ENCODE measurements at places on chromosomes 1 and 21. TPM values are rescaled to one million over a fixed set of nuclear protein-coding genes. Genes with fewer than 3 reads are reported as not detected.

DNA sequence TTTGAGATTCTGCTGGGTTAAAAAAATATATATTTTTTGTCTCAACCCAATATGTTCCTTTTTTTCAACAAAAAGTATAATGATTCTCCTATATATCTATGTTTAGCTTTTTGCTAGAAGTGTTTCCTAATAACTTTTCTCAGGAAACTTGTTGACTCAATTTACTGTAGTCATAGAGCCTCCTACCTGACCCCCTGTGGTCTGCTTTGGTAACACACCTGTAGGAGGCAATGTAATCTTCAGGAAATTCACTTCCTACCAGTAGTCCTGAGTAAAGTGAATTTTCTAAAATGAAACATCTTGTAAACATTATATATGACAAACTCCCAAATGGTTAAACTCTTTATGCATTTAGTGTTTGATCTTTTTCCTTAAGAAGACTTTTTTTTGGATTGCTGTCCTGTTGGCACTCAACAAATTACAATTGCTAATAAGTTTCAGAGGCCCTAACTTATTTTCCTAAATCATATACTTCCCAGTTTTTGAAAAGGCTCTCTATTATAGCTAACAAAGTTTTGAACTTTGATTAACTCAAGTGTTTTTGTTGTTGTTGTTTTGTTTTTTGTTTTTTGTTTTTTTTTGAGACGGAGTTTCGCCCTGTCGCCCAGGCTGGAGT, 118.3 kb downstream of the OLFML2B start:
- no peak overlapping the region for H3K4me3 ChIP-seq
- H3K27me3 ChIP-seq, result no peaks in the 10 kb centered on the region
- peak; percentile 51 for DNase-seq
- H3K4me1 ChIP-seq, result peaks cover 13% of the 10 kb centered on the region

KIAA1614 gene
- 12.7 TPM for total RNA-seq

GPR37L1 gene
- not detected for total RNA-seq

DNA sequence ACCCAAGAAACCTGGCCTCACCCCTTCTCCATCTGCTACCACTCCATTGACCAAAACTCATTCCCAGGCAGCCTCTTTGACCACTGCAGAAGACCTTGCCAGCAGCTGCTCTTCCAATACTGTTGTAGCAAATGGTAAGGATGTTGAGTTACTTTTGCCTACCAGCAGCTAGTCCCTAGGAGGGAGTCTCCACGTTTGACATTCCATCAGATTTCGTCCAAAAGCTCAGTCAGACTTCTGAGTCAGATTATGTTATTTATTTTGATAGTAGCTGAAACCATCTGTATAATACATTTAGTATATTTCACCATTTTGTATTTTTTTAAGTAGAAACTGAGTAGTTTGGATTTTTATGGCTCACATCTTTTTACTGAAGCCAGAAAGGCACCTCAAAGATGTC, 51.5 kb upstream of the WNT2B start:
- peaks cover 39% of the 10 kb centered on the region for H3K36me3 ChIP-seq
- peaks cover 35% of the 10 kb centered on the region for H3K4me1 ChIP-seq
- no peak overlapping the region for H3K4me3 ChIP-seq
- no peak for DNase-seq
- H3K27ac ChIP-seq, result peak overlapping the region; percentile 64

ARMH1 gene
- total RNA-seq, result 3.2 TPM

- no peaks in the 10 kb centered on the region for H3K4me1 ChIP-seq
- H3K27me3 ChIP-seq, result no peaks in the 10 kb centered on the region
- DNase-seq, result no peak
- no peak overlapping the region for H3K4me3 ChIP-seq
- no peaks in the 10 kb centered on the region for H3K36me3 ChIP-seq
- no peak overlapping the region for H3K27ac ChIP-seq
These were observed 7.4 kb upstream of the CAMTA1 start for GRCh38 chr1:6777813-6778212.

PLA2G2F gene
- not detected for total RNA-seq

DNA sequence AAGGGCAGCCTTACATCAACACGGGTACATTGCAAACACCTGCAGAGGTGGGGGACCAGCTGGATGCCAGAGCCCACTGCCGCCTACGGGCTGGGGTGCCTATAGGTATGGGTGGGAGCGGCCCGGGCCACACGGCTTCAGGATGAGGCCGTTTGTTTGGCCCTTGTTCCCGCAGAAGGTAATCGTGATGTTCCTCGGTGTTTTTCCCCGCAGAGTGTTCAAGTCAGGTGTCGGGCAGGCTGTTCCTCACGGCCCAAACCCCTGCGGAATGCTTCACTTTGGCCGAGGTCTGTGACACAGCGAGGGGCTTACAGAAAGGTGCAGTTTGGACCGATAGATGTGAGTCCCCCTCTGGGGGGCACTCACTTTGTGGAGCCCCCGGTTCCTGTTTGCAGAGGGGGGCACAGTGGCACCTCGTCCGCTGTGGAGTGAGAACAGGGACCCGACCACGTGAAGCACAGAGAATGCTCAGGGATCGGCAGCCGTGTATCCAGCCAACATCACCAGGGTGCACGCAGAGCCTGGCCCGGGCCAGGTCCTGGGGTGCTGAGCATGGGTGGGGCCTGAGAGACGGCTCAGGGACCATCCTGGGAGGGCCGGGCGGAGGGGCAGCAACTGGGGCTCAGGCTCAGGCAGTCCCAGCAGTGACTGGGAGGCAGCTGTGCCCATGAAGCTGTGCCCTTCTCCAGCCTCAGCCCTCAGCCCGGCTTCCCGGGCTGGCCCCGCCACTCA, 453 bp upstream of the TTLL10 start:
- H3K27ac ChIP-seq, result no peak overlapping the region
- no peak overlapping the region for H3K4me3 ChIP-seq
- no peaks in the 10 kb centered on the region for H3K36me3 ChIP-seq

GRCh38 chr1:210315529-210315928, 13.2 kb upstream of the HHAT start:
- H3K4me3 ChIP-seq, result no peak overlapping the region
- peaks cover 10% of the 10 kb centered on the region for H3K4me1 ChIP-seq
- peaks cover 6% of the 10 kb centered on the region for H3K27me3 ChIP-seq

DNA sequence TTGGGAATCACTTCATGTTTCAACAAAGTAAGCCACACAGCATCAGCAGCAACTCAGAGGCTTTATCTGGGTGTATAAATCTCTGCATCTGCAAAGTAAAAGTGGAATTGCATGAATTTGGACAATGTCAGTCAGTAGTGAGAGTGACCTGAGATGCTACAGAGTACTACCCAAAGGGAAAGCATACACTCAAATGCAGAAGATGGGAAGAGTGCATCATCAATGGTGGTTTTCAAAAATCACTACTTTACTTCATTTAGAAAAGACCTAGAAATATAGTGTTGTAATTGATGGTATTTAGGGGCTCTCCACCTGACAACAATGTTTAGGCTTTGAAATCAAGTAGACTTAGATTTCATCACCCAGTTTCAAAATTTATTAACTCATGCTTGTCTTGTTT, 24.5 kb upstream of the PKN2 start:
- peaks cover 4% of the 10 kb centered on the region for H3K4me1 ChIP-seq
- H3K27me3 ChIP-seq, result no peaks in the 10 kb centered on the region
- no peak overlapping the region for H3K27ac ChIP-seq

DNA sequence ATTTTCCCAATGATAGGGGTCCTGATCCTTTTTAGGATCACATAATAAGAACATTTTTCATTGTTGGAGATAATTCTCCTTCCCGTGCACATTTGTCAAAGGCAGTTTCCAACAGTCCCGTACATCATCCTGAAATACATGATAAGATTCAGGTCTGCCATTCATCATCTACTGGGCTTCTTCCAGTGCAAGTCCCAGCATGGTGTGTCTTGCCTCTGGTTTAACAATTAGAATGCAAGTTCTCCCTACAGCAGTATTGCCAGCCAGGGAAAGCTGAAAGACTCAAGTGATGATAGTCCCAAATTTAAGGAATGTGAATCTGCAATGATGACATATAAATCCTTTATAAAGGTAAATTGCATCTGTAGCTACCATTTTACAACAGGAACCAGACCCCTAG, 146.2 kb downstream of the DAB1 start:
- DNase-seq, result no peak
- H3K4me1 ChIP-seq, result no peaks in the 10 kb centered on the region
- no peak overlapping the region for H3K4me3 ChIP-seq
- H3K36me3 ChIP-seq, result no peaks in the 10 kb centered on the region

AXDND1 gene
- total RNA-seq, result under 0.01 TPM

GRCh38 chr1:178142806-178143205, 48.9 kb downstream of the RASAL2 start:
- no peaks in the 10 kb centered on the region for H3K36me3 ChIP-seq
- peaks cover 33% of the 10 kb centered on the region for H3K4me1 ChIP-seq
- H3K27ac ChIP-seq, result no peak overlapping the region
- no peak overlapping the region for H3K4me3 ChIP-seq
- H3K27me3 ChIP-seq, result no peaks in the 10 kb centered on the region

- H3K36me3 ChIP-seq, result peaks cover 9% of the 10 kb centered on the region
- DNase-seq, result no peak
- H3K27ac ChIP-seq, result no peak overlapping the region
These were observed 93.2 kb downstream of the PRDM2 start for GRCh38 chr1:13793088-13793730.

DNA sequence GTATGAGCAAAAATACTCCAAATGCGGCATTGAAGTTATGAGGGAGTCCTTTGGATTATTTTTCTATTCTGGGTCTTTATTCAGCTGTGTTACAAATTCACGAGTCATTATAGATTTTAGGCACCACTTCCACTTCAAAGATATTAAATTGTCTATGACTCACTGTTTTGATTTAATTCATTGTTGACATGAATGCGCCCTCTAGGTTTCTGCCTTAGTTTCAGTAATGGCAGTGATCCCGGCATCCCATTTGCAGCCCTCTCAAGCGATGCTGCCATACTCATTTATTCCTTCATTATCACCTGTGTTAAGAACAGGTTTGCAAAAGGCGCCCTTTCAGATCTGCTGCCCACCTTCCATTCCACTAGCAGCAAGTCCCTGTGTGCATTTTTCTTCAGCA, 14.0 kb downstream of the RSPO1 start:
- no peak overlapping the region for H3K27ac ChIP-seq
- no peak for DNase-seq
- H3K36me3 ChIP-seq, result no peaks in the 10 kb centered on the region
- H3K4me1 ChIP-seq, result no peaks in the 10 kb centered on the region

DNA sequence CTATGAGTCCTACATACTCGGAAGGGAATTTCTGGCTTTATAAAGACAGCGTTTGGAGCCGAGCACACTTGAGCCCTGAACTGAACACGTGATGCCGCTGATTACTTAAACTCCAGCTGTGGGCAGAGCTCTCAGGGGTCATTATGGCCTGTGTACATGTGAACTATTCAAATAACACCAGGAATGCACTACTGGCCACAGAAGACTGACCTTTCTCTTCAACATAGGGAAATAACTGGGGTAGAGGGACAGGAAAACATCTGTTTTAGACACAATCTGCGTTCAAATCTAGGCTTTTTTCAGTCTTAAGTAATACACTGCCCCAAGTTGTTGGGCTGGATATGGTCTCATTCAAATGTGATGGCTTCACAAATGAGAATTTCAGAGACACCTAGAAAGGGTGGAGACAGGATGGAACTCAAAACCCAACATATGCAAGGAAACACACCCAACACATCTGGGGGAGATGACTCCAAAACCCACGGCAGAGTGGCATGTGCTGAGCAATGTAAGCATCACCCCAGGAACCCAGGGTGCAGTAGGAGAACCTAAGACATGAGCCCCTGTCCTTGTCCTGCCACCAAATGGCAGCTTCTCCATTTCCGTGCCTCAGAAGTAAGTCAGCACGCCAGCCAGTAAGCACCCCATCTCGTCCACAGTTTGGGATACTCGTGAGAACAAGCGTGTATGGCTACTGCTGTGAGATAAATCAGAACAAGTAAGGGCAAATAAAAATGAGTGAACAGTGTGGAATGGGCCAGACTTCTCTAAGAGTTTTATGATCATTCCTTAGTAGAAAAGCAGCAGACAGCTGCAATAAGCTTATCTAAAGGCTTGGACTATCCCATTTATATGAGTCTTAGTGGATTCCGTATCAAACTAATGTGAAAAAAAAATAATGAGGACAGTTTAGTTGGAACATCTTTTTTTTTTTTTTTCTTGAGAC, 24.9 kb downstream of the NID1 start:
- peaks cover 13% of the 10 kb centered on the region for H3K4me1 ChIP-seq
- peaks cover 5% of the 10 kb centered on the region for H3K36me3 ChIP-seq
- H3K27me3 ChIP-seq, result no peaks in the 10 kb centered on the region
- DNase-seq, result peak; percentile 35
- no peak overlapping the region for H3K4me3 ChIP-seq

DNA sequence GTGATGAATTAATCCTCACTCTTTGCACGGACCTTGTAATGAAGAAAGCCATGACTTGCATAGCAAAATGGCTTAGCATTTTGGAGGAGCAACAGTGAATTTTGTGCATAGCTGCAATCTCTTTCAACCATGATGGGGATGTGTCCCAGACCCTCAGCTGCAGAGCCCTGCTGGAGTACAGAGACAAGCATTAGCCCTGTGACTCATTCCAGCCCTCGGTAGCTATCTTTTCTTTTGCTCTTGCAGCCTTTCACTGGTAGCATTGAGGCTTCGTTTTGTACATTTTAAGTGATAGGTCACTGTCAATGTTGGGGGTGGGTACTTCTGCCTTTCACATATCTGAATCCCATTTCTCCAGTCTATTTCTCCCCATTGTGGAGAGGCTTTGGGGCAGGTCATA, 58.4 kb downstream of the SLC35F3 start:
- H3K4me1 ChIP-seq, result no peaks in the 10 kb centered on the region
- no peaks in the 10 kb centered on the region for H3K27me3 ChIP-seq
- no peak overlapping the region for H3K27ac ChIP-seq

Data from osteoblast (primary cell).